ENCODE measurements at places on chromosomes 6 and 20.

GRCh38 chr6:158991017-158991723, 8.8 kb downstream of the RSPH3 start:
- no peak for DNase-seq

- DNase-seq: peak; percentile 56
These were observed at the start of gene NKAPL for GRCh38 chr6:28258877-28259777. TSS of gene NKAPL (plus strand) at chr6:28259297. CDS start at chr6:28259372, 75 bp downstream.

GRCh38 chr6:6700407-6701270, 112.1 kb downstream of the LY86 start:
- no peak for DNase-seq

GRCh38 chr6:159727717-159728445, 575 bp downstream of the WTAP start:
- DNase-seq: no peak

GRCh38 chr20:46119028-46119546, 973 bp downstream of the CD40 start:
- no peak for DNase-seq

GRCh38 chr6:53864781-53865180, 70.0 kb downstream of the LRRC1 start:
- no peak for DNase-seq

DNA sequence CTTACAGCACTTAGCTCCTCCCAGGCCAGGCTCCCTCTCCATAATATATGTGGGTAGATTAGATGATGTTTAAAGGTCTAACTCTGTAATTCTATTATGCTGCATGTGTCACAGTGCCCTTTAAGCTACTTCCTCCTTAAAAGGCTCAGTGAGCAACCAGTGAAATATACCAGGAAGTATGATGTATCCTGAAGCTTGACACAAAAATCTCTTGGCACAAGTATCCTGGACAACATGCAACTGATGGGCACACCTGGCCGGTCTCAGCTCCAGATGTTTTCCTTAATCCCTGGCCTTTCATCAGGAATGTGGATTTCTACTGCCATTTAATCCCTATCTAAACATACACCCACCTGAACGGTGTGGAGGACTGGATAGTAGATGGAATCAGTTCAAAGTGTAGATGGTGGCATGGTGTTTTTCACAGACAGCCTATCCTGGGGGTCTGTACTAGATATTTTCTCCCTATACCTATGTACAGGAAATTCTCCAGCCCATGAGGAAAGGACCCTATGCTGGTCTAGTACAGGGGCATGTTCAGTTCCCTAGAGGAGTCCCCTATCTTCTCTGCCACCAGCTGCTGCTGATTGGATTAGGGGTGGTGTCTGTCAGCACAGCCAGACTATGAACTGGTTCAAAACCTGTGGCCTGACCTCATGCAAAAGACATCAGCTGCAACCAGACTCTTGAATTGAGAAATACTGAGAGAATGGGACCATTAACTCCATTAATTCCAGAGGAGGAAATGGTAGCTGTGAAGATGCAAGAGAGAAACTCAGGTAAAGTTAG, 59.4 kb upstream of the CITED2 start:
- no peak for DNase-seq

DNA sequence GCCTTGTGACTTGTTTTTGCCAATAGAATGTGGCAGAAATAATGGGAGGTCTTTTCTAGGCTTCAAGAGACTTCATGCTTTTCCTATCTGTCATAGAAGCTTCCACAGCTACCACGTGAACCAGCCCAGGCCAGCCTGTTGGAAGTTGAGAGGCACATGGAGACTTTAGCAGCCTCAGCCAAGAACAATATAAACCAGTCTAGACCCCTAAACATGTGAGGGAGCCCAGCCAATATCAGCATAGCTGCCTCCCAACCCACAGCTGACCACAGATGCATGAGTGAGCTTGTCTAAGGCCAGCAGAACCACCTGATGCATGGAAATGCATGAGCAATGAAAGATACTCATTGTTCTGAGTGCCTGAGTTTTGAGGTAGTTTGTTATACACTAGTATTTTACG, 540.7 kb upstream of the BTBD3 start:
- no peak for DNase-seq

DNA sequence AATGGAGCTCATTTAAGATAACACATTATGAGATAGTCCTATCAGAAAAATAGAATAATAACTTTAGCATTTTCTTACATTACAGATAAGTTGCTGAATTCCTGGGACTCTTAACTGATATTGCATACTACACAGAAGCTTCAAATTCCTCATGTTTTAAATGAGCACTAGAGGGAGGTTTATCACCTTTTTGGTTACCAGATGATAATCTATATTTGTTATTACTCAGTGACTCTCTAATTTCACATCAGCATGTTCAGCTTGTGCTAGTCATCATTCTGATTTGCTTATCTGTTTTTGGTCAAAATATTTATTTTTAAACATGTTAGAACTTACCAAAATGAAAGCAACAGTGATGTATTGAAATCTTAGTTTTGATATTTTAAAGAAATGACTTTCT, 20.5 kb upstream of the GJA10 start:
- DNase-seq: no peak
